SJCRH30 (cell line): ENCODE measurements at places on chromosomes 6 and 20.
A peak's percentile ranks its signal among the peaks of the same experiment; 100 is the strongest.

DNA sequence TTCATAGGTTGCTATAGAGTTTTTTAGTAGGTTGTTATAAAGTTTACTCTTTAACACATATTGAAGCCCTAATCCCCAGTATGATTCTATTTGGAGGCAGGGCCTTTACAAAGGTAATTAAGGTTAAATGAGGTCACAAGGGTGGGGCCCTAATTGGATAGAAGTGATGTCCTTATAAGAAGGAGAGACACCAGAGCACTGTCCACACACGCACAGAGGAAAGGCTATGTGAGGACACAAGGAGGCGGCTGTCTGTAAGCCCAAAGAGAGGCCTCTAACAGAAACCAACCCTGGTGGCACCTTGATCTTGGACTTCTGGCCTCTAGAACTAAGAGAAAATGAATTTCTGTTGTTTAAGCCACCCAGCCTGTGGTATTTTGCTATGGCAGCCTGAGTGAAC lies 98.5 kb downstream of the GJA10 start:
- H3K4me3 ChIP-seq, result no peak overlapping the region
- no peak for DNase-seq
- H3K36me3 ChIP-seq, result no peaks in the 10 kb centered on the region
- H3K27ac ChIP-seq, result no peak overlapping the region
- H3K4me1 ChIP-seq, result peaks cover 12% of the 10 kb centered on the region

DNA sequence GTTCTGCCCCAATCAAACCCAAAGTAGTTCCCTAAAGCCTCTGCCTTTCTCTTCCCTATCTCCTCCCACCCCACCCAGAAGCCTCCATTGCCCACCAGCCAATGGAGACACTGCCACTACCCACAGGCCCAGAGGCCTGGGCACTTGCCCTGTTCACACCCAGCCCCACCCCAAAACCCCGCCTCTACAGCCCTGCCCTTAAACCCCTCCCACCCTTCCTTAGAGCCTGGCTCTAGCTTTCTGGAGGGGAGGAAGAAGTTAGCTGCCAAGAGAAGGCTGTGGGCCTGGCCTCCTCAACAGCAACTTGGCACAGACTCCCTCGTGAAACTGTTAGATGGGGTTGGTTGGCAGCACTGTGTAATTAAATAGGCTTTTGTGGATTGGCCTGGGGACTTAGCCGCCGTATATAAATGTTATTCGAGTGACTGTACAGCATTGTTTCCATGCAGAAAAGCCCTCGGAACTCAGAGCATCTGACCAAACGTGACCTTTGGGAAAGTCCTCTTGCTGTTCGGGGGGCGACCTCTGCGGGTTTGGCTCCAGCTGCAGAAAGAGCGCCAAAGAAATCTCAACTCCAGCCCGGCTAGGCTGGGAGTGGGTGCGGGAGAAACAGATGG lies 31.4 kb downstream of the COL11A2 start:
- peak overlapping the region; percentile 52 for H3K4me3 ChIP-seq
- peak overlapping the region; percentile 41 for H3K27ac ChIP-seq
- H3K4me1 ChIP-seq, result peaks cover 10% of the 10 kb centered on the region
- DNase-seq, result peak; percentile 64
- peaks cover 9% of the 10 kb centered on the region; the same call in 1 of the 2 replicates for H3K27me3 ChIP-seq

DNA sequence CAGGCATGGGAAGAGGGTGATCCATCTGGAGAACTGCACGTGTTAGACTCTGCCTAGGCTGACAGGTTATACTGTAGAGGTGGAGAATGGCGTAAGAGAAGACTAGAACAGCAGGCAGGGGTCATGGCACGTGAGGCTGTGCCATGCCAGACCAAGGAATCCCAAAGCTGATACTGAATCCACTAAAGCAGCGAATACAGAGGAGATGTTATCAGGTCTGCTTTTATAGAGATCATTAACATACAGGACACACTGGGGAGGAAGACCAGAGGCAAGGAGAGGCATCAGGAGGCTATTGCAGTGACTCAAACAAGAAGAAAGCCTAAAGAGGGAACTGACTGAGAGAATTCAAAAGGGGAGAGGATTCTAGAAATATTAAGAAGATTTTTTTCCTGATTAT lies 12.9 kb downstream of the PHACTR1 start:
- H3K27ac ChIP-seq, result no peak overlapping the region
- DNase-seq, result no peak
- no peak overlapping the region for H3K4me3 ChIP-seq
- no peaks in the 10 kb centered on the region for H3K4me1 ChIP-seq

- peaks cover 6% of the 10 kb centered on the region; the same call in 1 of the 2 replicates for H3K36me3 ChIP-seq
- no peak overlapping the region for H3K27ac ChIP-seq
- no peaks in the 10 kb centered on the region for H3K27me3 ChIP-seq
Observed at GRCh38 chr20:45087097-45087790, 13.7 kb downstream of the KCNS1 start.

GRCh38 chr6:151260205-151260604 lies 20.4 kb downstream of the AKAP12 start:
- no peak for DNase-seq
- no peak overlapping the region for H3K27ac ChIP-seq

GRCh38 chr6:142178129-142178528 lies 31.1 kb downstream of the VTA1 start:
- H3K27me3 ChIP-seq, result no peaks in the 10 kb centered on the region
- no peak overlapping the region for H3K4me3 ChIP-seq
- DNase-seq, result no peak
- no peaks in the 10 kb centered on the region for H3K4me1 ChIP-seq
- peaks cover 41% of the 10 kb centered on the region for H3K36me3 ChIP-seq

GRCh38 chr6:22149096-22149495 lies 147.7 kb downstream of the PRL start:
- H3K27ac ChIP-seq, result peak overlapping the region; percentile 93
- no peaks in the 10 kb centered on the region for H3K36me3 ChIP-seq
- H3K27me3 ChIP-seq, result no peaks in the 10 kb centered on the region

DNA sequence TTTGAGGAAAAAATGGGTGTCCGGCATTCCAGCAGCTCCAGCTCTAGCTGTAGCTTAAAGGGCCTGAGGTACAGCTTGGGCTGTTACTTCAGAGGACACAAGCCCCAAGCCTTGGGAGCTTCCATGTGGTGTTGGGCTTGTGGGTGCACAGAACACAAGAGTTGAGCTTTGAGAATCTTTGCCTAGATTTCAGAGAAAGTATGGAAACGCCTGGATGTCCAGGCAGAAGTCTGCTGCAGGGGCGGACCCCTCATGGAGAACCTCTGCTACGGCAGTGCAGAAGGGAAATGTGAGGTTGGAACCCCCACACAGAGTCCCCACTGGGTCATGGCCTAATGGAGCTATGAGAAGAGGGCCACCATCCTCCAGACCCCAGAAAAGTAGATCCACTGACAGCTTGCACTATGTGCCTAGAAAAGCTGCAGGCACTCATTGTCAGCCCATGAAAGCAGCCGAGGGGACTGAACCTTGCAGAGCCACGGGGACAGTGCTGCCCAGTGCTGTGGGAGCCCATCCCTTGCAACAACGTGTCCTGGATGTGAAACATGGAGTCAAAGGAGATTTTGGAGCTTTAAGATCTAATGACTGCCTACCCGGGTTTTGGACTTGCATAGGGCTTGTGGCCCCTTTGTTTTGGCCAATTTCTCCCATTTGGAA lies 90.6 kb downstream of the QKI start:
- H3K27me3 ChIP-seq, result no peaks in the 10 kb centered on the region
- H3K4me3 ChIP-seq, result no peak overlapping the region
- H3K27ac ChIP-seq, result no peak overlapping the region
- no peak for DNase-seq

DNA sequence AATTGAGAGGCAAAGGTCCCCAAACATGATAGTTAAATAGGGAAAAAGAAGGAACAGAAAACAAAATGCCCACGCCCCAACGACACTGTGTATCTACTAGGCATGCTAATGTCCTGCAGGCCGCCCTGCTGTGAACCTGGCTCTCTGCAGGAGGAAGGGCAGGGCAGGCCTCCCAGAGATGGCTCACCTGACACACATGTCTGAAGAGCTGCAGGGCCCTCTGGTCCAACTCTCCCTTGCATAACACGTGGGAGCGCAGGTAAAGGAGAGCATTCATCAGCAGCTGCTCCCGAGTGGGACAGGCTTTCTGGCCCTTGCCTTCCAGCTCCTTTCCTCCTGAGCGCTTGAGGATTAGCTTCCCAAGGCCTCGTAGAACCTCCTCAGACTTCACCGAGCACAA lies 53.7 kb upstream of the LYRM2 start:
- no peak overlapping the region for H3K27ac ChIP-seq
- H3K4me3 ChIP-seq, result no peak overlapping the region
- H3K36me3 ChIP-seq, result peaks cover 78% of the 10 kb centered on the region
- no peak for DNase-seq
- H3K27me3 ChIP-seq, result no peaks in the 10 kb centered on the region

DNA sequence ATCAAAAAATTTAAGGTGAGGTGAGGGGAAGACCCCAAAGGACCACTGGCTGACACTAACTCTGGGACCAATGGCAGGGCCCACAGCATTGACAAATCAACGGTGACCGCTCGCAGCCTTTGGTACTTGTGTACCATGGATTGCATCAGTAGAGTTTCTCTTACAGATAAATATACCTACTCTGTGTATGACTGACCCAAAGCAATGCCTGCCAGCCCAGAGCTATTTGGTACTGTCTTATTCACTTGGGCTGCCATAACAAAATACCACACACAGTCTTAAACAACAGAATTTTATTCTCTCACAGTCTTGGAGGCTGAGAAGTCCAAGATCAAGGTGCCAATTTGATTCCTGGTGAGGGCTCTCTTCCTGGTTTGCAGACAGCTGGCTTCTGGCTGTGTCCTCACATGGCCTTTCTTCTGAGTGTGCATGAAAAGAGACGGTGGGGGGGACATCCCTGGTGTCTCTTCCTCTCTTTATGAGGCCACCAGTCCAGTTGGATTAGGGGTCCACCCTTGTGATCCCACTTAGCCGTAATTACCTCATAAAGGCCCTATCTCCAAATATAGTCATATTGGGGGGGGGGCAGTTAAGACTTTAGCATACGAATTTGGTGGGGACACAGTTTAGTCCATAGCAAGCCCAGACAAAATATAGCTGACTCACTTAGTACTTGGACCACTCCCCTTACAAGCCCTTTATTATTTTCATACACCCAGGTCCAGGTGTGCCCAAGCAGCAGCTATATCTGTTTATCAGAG lies 336.3 kb downstream of the CD83 start:
- no peak for DNase-seq
- no peak overlapping the region for H3K4me3 ChIP-seq
- H3K27ac ChIP-seq, result no peak overlapping the region
- H3K4me1 ChIP-seq, result no peaks in the 10 kb centered on the region
- H3K27me3 ChIP-seq, result no peaks in the 10 kb centered on the region

GRCh38 chr6:27795697-27796494 lies 116.3 kb downstream of the OR2B2 start:
- H3K36me3 ChIP-seq, result no peaks in the 10 kb centered on the region
- DNase-seq, result peak; percentile 58
- no peaks in the 10 kb centered on the region for H3K4me1 ChIP-seq
- no peaks in the 10 kb centered on the region for H3K27me3 ChIP-seq

- H3K36me3 ChIP-seq, result no peaks in the 10 kb centered on the region
- H3K4me1 ChIP-seq, result peaks cover 15% of the 10 kb centered on the region
- H3K4me3 ChIP-seq, result no peak overlapping the region
Observed at GRCh38 chr6:100117680-100118079, 123.7 kb upstream of the MCHR2 start.

DNA sequence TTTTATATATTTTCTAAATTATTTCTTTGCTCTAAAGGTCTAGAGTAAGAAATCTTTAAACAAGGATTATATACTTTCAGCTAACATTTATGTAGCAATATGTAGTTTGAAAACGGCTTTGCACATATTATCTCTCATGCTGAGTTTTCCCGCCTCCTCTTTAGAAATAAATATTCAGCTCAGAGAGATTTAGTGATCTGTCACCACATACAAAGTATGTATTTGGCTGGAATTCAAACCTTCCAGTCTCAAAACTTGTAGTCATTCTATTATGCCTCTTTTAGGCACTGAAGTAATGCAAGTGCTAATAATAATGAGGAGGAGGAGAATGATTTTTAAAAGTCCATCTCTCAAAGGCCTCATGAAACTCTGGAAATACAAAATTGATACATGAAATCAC lies 525.0 kb downstream of the GRIK2 start:
- H3K27me3 ChIP-seq, result no peaks in the 10 kb centered on the region
- H3K27ac ChIP-seq, result no peak overlapping the region
- no peak for DNase-seq
- H3K36me3 ChIP-seq, result no peaks in the 10 kb centered on the region

GRCh38 chr20:4082406-4083097 lies 67.2 kb upstream of the RNF24 start:
- no peak for DNase-seq
- peaks cover 4% of the 10 kb centered on the region; the same call in 1 of the 2 replicates for H3K4me1 ChIP-seq
- no peak overlapping the region for H3K4me3 ChIP-seq
- no peaks in the 10 kb centered on the region for H3K36me3 ChIP-seq
- no peaks in the 10 kb centered on the region for H3K27me3 ChIP-seq
- no peak overlapping the region for H3K27ac ChIP-seq

DNA sequence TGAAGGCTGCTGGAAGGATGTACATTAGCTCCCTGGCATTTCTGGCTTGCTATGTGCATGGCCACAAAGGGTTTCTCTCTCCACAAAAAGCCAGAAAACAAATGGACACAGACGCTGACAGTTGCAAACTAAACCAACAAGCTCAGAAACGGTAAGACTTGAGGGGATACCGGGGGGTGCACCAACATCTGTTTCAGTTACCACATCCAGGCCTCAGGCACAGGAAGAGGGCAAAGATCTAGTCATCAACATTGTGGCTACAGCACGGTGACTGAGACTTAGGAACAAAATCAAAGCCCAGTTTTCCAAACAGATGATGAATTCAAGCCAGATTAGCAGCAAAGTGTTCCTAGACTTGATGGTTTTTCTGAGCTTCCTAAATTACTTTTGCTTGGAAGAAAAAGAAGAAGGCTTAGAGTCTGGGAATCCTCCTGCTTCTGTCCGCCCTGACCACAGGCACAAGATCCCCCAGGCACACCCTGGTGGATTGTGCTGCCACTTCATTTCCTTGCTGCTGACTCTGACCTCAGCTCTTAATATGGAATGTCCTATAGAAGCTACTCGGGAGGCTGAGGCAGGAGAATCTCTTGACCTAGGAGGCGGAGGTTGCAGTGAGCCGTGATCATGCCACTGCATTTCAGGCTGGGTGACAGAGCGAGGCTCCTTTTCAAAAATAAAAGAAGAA lies 54.2 kb upstream of the ADGRF1 start:
- H3K36me3 ChIP-seq, result no peaks in the 10 kb centered on the region
- no peaks in the 10 kb centered on the region for H3K27me3 ChIP-seq
- H3K4me3 ChIP-seq, result no peak overlapping the region
- peaks cover 7% of the 10 kb centered on the region; the same call in 1 of the 2 replicates for H3K4me1 ChIP-seq

DNA sequence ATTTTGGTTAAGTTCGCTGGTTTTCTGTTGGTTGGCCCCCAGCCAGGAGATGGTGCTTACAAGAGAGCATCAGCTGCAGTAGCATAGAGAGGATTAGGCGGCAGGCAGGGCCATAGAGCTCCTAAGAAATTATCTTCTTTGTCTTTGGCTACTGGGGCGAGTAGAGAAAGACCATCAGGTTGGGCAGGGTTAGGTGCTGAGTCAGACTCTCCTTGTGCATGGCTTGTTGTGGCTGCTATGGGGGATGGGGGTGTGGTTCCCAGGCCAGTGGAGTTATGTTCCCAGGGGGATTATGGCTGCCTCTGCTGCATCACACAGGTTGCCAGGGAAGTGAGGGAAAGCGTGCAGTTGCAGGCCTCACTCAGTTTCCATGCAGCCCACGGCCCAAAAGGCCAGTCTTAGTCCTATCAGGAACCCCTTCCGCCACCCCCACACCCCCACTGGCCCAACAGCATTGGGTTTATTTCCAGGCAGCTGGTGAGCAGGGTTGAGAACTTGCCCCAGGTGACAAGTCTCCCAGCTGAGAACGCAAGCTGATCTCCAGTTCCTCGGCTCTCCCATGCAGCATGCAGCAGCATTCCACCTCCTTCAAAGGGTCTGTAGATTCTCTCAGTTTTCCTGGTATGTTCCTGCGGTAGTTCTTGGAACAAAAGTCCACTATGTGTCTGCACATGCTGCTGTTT lies 243.7 kb downstream of the UTRN start:
- DNase-seq, result peak; percentile 69
- H3K4me1 ChIP-seq, result peaks cover 7% of the 10 kb centered on the region
- H3K4me3 ChIP-seq, result no peak overlapping the region
- peak overlapping the region; percentile 32 for H3K27ac ChIP-seq
- H3K27me3 ChIP-seq, result no peaks in the 10 kb centered on the region
- H3K36me3 ChIP-seq, result peaks cover 7% of the 10 kb centered on the region
